Retina (tissue), 1 donor: ENCODE measurements at places on chromosomes 5 and 9.
A peak's percentile ranks its signal among the peaks of the same experiment; 100 is the strongest.

- DNase-seq, result no peak
Observed at GRCh38 chr9:76652894-76653293, 111.3 kb upstream of the PCA3 start.

DNA sequence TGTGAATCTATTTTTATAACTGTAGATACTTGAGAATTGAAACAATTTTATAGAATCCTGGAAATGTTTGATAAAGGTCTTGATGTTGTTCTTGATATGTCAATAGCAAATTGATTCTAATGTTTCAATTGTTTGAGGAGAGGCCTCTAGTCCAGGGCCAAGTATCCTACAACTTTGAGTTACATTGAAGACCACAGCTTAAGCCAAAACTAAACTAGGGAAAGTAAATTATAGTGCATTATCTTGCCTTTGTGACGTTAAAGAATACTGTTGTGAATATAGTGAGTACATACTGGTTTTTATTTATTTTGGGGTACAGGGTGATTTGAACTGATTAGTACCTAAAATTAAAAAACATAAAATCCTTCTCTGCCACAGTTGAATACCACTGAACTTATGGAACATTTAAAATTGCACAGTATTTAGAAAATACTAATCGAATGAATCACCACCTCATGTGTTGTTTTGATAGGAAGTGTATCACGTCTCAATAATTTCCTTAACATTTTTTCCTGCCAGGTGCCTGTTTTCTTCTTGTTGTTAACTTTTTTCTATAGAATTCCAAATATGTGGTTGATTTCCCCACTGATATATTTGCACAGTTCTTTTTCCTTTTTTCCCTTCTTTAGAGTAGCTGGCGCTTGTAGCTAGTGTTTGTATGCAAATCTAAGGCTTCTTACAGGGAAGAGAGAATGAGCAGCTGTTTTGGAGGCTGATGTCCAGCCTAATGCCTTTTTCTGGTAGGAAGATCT, 12.5 kb downstream of the ARHGEF28 start:
- DNase-seq, result no peak

DNA sequence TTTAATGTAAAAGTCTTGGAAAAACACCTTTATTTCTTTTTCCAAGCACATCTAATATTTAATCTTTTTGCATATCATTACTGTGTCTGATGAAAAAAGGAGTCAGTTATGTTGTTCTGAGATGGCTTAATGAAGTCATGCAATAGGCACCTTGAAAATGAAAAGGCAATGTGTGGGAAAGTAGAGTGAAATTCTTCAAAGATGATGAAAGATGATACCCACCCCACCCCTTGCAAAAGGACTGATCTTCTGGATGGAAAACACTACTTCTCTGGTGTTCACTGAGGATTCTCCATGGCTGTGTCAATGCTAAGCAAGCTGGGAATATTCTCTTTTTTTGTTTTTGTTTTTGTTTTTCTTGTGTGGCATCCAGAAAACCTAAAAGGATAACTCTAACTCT, 47.9 kb upstream of the TRPC7 start:
- DNase-seq, result no peak

DNA sequence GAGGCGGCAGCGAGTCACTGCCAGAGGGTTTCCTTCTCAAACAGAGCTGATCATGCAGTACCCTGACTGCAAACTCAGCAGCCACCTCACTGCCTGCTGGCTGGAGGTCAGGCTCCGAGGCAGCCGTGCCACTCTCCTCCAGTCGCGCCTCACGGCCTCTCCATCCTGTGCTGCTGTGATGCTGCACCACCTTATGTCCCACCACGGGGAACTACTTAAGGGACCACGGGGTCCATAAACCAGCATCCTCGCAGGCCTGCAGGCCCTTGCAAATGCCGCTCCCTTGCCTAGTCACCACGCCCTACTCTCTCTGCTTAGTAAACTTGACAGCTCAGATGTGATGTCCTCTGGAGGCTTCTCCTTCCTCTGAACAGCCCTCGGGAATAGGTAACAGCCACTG, 99.2 kb downstream of the CRB2 start:
- DNase-seq, result no peak

GRCh38 chr5:54275361-54275760, 35.0 kb downstream of the ARL15 start:
- no peak for DNase-seq

GRCh38 chr9:86731511-86732063, 215.7 kb downstream of the GAS1 start:
- no peak for DNase-seq

DNA sequence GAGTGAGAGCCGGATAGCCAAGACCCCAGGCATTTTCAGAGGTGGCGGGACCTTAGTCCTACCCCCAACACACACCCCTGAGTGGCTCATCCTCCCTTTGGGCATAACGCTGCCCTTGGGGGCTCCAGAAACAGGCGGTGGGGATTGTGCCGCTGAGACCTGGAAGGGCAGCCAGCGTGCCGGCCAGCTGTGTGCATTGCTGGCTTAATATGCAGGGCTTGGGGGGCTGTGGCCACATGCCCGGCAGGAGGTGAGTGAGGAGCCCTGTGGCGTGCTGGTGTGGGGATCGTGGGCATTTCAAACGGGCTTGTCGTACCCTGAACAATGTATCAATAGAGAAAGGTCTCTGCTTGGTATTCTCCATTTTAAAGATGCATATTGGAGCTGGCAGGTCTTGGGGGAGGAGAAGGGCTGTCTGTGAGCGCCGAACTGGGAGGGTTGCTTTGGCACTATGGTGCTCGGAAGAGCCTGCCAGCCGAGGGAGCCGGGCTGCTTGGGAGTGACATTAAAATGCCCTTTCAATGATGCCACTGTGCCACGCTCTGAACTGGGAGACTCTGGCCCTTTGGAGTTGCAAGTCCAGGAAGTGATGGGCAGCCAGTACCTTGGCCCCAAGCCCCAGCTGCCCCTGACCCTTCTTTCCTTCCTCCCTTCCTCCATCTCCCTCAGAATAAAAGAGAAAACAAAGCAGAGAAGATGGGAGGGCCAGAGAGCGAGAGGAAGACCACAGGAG, 11.2 kb upstream of the OLFM1 start:
- DNase-seq, result peak; percentile 51

DNA sequence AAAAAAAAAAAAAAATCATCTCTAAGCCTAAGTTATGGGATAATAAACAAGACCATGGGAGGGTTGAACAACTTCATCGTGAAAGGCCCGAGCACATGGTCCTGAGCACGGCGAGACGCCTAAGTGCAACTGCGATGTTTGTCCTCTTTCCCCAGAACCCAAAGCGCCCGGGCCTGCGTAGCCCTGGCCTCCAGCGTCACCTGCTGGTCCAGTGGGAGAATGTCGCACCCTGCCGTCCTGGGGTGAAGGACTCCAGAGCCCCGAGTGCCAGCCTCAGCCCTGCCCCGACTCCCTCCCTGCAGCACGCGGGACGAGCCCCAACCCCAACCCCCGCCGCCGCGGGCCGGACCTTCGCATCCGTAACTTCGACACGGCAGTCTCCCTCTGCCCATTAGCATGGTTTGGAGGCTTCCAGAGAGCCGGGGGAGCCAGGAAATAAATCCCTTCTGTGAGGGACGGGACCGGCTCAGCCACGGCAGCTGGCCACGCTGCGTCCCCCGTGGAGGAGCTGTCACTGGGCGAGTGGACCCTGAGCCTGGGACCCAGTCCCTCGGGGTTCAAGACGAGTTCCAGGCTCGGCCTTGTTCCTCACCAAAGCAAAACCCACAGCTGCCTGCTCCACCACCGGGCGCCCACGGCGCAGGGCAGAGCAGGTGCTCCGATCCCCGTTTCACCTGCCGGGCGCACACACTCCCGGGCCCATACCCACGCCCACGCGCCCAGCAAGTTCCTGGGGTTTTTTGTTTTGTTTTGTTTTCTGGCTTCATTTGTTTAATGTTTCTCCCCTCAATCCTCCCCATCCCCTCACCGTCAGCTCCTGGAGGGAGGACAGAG, 132.5 kb upstream of the HAND1 start:
- peak; percentile 90 for DNase-seq

DNA sequence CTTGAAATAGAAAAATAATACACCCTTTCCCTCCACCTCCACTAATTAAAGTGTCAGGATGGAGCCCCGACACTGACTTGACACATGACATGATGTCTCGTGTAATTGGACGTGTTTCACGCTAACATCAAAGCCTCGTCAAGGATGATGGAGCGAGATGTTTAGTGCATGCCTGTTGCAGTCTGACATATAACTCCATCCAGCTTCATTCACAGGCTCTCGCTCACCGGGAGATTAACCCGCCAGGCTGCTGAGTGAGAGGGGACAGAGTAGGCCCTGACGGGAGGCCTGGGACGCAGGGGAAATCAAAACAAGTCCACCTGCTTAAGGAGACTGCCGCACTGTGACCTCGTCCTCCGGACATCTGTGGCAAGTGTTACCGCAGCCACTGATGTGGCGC, 263.5 kb downstream of the SLIT3 start:
- peak; percentile 63 for DNase-seq

DNA sequence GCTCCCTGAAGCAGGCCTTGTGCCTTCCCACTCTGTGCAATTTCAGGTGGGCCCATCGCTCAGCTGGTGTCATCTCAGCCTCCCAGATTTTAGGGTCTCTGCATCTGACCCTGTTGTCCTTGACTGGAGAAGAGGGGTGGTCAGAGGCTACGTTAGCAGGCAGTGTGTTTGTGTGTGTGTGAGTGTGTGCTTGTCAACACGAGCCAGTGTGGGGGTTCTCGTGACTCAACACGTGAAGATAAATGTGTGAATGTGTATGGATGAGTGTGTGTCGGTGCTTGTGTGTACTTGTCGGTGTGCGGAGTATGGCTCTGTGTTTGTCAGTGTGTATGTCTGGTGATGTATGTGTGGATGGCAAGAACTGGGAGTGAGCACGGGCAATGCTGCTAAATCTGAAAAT, 142.6 kb upstream of the KLF4 start:
- DNase-seq, result no peak

GRCh38 chr9:78493166-78493742, 196.3 kb downstream of the PSAT1 start:
- no peak for DNase-seq

- DNase-seq, result no peak
Observed at GRCh38 chr5:76209297-76209696, 126.1 kb downstream of the SV2C start.

DNA sequence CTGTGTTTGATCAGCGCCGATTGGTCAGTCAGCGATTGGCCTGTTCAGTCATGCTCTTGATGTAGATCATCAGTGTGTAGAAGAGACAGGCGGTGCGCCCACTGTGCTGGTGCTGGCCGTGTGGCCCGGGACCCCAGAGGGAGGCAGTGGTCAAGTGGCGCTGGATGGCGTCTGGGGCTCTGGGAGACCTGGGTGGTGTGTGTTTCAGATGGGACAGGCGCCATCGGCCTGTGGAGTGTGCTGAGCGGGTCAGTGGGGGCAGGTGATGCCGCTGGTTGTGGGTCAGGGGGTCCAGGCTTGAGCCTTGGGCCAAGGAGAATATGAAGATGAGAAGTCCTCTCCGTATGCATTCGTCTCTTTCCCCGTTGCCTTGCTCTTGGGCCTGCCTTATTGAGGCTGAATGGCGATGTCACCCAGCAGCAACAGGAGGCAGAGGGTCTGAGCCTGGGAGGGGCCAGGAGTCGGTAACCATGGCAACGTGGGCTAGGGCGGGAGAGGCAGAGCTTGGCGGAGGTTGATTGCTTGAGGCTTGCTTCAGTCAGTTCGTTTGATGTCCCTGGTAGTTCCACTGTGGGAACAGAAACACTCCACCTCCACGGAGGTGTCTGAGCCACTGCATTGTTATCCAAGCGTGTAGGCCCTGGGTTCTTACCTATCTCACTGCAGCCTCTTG, 117.8 kb upstream of the CACNA1B start:
- DNase-seq, result peak; percentile 39

DNA sequence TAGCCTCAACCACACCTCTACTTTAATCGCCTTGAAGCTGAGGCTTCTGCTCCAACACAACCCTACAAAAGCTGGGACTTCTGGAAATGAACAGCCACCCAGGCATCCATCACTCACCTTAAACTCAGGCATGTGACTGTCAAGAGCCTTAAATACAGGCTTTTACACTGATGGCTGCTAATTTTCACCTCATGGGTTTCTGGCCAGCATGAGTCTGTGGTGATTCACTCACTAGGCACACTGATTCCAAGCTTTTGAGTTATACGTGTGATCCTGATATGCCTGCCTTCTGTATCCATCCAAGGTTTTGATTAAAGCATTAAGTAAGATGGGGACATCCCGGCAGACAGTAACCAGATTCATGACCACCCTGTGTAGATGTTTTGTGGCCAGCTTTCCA, 8.9 kb downstream of the NSUN2 start:
- no peak for DNase-seq

- no peak for DNase-seq
Observed at GRCh38 chr9:70392189-70392588, 22.3 kb downstream of the KLF9 start.

- DNase-seq, result no peak
Observed at GRCh38 chr9:128081056-128081455, 13.0 kb downstream of the SLC25A25 start.

DNA sequence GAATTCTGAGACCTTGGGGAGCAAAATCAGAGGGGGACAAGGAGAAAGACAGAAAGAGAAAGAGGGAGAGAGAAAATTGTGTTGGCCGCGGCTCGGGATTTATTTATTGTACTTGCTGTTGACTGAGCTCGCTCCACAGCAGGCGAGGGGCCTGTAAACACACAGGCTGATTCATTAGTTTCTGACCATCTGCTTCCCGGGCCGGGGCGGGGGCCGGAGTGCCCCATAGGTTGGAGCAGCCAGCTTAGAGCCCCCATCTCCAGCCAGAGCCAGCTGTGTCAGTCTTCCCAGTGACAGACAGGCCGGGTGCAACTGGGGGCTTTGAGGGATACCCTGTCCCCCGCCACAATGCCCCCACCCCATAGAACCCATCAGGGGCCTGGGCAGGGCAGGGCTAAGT, 30.9 kb downstream of the NTNG2 start:
- DNase-seq, result no peak

- DNase-seq, result no peak
Observed at GRCh38 chr9:16712787-16713186, 157.7 kb downstream of the BNC2 start.

GRCh38 chr5:93620487-93621326, 37.7 kb downstream of the NR2F1 start:
- DNase-seq, result peak; percentile 97

DNA sequence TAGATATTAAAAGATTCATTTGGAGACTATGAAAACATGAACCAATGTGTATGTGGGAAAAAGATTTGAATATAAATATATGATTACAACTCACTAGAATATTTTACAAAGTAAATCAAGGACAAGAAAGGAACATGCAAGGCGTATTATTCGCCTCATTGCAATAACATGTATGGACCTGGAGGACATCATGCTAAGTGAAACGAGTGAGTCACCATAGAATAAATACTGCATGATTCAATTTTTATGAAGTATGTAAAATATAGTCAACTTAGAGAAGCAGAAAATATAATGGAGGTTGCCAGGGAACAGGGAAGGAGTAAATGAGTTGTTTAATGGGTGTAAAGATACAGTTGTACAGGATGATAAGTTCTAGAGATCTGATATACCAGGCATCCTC, 4.9 kb downstream of the TXNDC8 start:
- DNase-seq, result no peak

- DNase-seq, result no peak
Observed at GRCh38 chr9:113462781-113463286, 693 bp upstream of the RGS3 start.

GRCh38 chr5:175614861-175615260, 43.0 kb upstream of the HRH2 start:
- no peak for DNase-seq

- peak; percentile 10 for DNase-seq
Observed at GRCh38 chr5:172370237-172370640, 84.1 kb downstream of the SH3PXD2B start.

- no peak for DNase-seq
Observed at GRCh38 chr5:135608761-135609443, 30.1 kb upstream of the CXCL14 start.

GRCh38 chr9:133992780-133993634, 883 bp upstream of the VAV2 start:
- peak; percentile 90 for DNase-seq
